ENCODE measurements at places on chromosomes 5 and 9. TPM values are rescaled to one million over a fixed set of nuclear protein-coding genes. Genes with fewer than 3 reads are reported as not detected.

The SOHLH1 gene
- total RNA-seq = not detected

The FPGS gene
- total RNA-seq = 164 TPM

The ZNF483 gene
- total RNA-seq = 6.5 TPM

The RACK1 gene
- total RNA-seq = 5,352 TPM

The PCDHA9 gene
- total RNA-seq = not detected

The RNF208 gene
- not detected for total RNA-seq

The MACROH2A1 gene
- 1,162 TPM for total RNA-seq

The FIBCD1 gene
- total RNA-seq = 2.4 TPM

The SLC6A7 gene
- total RNA-seq = not detected

The BAAT gene
- not detected for total RNA-seq

The CCDC192 gene
- not detected for total RNA-seq

The SLC46A2 gene
- not detected for total RNA-seq

The MSX2 gene
- 40.2 TPM for total RNA-seq

The RGS7BP gene
- total RNA-seq = not detected

The POLR1E gene
- 44.2 TPM for total RNA-seq

DNA sequence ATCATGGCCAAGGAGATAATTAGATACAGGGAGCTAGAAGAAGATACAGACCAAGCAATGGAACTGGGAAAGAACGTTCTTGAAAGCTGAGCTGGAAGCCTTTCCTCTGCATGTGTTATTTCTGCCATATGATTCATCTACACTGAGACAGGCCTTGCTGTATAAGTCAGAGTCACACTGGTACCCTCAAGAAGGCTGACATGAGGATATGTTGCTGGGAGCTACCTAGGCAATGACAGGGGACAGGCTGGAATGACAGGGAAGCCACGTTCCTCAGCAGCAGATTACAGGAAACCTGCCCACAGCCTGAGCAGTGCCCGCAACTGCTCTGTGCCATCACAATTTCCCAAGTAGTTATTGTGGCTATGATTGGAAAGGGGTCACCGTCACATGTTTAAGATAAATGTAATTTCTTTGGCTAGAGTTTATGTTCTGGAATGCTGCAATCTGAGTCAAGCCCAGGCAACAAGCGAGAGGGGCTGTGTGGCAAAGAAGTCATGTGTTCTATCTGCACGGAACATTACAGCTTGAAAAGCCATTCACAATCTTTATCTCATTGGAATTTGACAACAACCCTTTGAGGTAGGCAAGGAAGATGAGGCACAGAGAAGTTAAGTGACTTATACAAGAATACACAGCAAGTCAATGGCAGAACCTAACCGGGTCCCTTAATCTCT lies 108.2 kb downstream of the TTLL11 start:
- DNase-seq = no peak

DNA sequence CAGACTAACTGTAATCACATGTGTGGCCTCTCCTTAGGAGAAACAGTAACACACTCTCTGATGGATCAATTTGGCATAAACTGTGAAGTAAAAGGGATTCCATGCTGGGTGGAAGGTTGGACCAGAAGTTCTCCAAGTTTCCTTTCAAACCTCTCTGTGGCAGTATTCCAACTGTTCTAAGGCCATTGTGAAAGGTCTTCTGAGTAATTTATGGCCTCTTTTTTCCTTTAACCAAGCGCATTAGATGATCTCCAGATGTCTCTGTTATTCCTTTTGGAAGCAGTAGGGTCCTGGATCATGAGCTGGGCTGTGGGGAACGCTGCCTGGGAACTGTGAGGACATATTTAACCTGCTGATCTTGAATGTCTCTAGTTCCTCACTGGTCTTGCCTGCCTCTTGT lies 80.6 kb upstream of the IL6ST start:
- no peak for DNase-seq

DNA sequence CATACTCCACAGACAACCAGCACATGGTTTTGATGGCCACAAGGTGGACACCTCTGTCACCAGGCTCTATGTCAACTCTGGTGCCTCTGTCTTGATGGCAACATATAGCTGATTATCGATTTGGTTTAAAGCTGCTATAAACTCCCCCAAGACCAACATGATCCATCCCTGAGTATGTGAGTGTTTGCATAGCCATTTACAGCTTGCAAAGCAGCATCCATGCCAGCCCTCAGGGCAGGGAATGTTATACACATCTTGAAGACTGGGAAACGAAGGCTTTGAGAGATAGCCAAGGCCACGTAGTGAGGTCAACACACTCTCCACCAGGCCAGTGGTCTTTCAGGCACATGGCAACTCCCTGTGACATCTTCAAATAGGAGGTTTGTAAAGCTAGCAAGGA lies 40.3 kb upstream of the BRINP1 start:
- DNase-seq = no peak

DNA sequence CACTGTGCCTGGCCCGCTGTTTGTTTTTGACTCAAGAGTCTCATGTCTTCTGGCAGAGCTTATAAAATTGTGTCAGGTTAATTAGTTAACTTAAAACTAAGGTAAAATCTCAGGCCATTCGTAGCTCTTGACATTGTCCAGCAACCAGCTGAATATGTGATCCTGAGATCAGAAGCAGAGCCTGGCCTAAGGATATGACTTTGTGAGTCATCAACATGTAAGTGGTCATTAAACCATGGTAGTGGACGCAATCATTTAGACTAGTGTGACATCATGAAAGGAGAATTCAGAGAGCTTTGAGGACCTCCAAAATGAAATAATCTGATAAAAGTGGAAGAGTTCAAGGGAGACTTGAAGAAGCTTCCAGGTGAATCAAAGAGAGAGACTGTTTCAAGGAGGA lies 23.3 kb downstream of the SPZ1 start:
- DNase-seq = no peak

DNA sequence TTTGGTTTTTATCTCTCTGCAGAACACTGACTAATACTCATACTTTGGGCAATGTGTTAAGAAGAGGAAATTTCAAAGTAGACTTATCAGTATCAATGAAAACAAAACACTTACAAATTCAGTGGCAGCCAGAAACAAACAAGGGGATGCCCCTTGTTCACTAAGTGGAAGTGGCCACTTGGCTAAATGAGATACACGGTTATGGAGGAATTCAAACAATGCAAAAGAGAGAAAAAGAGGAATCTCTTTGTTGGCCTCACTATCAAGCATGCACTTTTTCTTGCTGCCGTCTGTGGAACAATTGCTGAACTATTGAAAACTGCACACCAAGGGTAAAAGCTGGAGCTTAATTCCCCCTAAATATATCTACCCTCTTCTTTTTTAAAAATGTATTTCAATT lies 2044.9 kb upstream of the CDH6 start:
- no peak for DNase-seq

- no peak for DNase-seq
These were observed 1.2 kb downstream of the PURA start for GRCh38 chr5:140115186-140115500.

DNA sequence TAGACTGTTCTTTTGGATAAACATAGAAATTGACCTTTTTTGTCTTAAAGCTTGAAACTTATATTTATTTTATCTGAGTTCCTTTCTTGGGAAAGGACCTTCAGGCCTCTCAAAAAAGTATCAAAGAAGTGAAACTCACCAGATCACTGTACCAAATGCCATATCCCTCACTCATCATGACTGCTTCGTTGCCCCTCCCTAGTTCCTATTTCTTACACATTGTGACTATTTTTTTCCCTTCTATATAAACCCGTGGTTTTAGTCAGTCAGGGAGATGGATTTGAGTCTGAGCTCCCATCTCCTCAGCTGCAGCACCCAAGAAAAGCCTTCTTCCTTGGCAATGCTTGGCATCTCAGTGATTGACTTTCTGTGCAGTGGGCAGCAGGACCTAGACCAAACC lies 129.4 kb downstream of the LPAR1 start:
- no peak for DNase-seq

- no peak for DNase-seq
These were observed 1117.2 kb upstream of the DMAC1 start for GRCh38 chr9:8916771-8917170.

GRCh38 chr5:75568202-75568601 lies 43.1 kb upstream of the ANKDD1B start:
- no peak for DNase-seq

GRCh38 chr5:83964271-83964670 lies 243.6 kb upstream of the HAPLN1 start:
- DNase-seq = no peak

DNA sequence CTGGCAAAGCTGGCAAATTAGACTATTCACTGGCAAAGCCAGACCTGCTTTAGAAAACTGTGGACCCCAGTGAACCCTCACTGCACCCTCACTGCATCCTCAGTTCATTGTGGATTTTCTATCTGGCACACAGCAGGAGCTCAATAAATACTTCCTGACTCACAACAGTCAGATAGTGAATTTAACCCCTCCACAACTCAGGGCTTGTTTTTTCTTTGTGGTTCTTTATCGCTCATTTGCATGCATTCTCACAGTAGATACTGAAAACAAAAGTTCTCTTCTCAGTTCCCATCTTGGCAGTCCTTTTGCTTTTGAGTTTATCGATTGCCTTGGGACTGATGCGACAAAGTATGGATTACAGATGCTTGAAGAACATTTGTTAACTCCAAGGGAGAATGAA lies 99.8 kb downstream of the ACTL7B start:
- DNase-seq = no peak

- DNase-seq = no peak
These were observed 14.0 kb upstream of the TCF7 start for GRCh38 chr5:134100283-134101091.

DNA sequence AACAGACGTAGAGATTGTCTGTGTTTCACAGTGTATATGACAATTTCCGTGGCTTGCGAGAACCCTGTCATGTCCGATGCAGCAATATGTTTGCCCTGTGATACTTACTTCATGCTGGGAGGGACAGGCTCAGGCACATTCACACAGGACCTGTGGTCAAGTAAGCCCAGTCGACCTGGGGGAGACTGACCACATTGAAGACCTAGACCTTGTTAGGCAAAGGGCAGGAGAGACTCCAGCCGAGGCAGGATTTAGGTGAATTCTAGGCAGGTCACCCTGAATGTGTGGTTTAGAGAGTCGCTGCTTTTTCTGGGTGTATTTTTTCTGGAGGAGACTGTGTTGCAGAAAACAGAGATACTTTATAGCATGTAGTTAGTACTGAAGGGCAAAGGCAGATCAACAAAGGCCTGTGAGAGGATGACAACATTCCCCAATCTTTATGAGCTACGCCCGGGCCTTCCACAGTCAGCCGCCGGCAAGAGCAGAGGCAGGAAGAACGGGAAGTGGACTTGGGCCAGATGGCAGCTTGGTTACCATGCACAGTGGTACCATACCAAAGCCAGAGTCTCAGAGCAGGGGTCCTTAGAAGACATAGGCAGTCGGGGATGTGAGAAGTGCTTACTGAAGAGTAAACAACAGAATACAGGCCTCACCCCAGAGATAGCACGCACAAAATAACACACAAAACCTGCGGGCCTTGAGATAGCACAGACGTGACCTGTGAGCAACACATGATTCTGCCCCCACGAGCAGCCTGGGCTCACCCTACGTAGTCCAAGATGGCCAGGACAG lies 220.7 kb downstream of the CACNA1B start:
- peak; percentile 77 for DNase-seq

DNA sequence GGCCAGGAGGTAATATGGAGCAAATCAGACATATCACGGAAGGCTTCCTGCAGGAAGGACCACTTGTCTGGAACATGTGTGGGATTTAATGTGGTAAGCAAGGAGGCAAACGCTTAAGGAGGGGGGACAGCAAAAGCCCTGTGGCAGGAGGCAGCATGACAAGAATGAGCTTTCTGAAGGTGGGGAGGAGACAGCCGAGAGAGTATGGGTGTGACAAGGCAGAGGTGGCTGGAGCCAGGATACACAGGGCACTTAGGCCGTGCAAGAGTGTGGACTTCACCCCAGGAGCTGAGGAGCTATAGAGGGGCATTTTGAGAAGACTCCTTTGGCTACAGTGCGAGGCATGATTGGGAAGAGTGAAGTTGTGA lies 14.4 kb upstream of the S1PR3 start:
- DNase-seq = no peak

- DNase-seq = peak; percentile 27
These were observed 112.7 kb downstream of the OSTF1 start for GRCh38 chr9:75200892-75201470.

GRCh38 chr9:14180093-14180959 lies 133.6 kb downstream of the NFIB start:
- DNase-seq = peak; percentile 81

DNA sequence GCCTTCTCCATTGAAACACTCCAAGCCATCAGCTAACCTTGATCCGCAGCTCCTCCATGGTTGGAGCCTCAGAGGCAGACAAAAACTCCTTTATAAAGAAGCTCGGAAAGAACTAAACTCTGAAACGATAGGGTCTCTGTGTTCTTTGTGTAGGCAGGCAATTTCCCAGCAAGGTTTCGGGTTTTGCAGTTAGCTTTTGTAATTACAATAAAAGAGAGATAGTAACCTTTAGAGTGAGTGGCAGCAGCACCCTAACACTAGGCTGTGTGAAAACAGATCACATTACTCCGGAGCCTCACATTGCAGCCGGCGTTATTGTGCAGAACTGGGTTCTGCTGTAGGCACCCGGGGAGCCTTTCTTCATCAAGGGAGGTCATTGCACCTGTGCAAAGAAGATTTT lies 115.8 kb upstream of the MAP3K1 start:
- no peak for DNase-seq

GRCh38 chr5:148221508-148221907 lies 16.8 kb upstream of the MARCOL start:
- no peak for DNase-seq

DNA sequence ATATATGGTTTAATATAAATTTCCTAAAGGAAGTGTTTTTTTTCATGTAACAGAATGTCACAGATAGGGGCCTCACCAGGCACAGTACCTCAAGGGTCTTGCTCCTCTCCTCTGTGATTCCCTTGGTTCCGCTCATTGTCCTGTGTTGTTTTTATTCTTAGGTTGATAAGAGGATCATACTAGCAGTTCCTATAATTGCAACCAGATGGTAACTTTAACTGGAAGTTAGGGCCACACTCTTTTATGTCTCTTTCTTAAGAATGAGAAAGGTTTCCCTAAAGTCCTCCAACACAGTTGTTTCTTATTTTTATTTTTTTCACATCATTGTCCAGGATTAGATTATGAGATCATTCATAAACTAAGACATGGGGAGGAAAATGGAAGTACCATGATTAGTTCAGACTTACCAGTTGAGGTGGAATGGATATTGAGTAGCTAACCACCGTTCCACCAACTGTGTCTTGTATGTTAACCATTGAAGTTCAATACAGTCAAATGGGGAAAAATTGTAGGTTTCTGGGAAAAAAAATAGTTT lies 41.1 kb downstream of the FAM174A start:
- DNase-seq = no peak

- peak; percentile 60 for DNase-seq
These were observed 9.1 kb upstream of the ZNF608 start for GRCh38 chr5:124755565-124755964.

Measured in G401 (cell line).